T-helper 17 cell (primary cell): ENCODE measurements at places on chromosomes 16 and 17.

DNA sequence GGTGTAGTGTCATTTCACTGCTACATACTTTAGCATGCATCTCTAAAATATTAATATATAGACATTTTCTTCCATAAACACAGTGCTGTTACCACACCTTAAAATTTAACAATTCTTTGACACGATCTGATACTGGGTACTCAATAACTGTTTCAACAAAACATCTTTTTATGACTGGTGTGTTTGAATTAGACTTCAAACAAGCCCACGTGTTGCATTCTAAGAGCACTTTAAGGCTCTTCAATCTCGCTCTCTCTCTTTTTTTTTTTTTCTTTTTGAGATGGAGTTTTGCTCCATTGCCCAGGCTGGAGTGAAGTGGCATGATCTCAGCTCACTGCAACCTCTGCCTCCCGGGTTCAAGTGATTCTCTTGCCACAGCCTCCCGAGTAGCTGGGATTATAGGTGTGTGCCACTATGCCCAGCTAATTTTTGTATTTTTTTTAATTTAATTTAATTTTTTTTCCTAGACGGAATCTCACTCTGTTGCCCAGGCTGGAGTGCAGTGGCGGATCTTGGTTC lies 15.8 kb upstream of the SLC46A1 start:
- no peak for DNase-seq

GRCh38 chr17:10956821-10957220 lies 118.9 kb upstream of the PIRT start:
- DNase-seq, result no peak

DNA sequence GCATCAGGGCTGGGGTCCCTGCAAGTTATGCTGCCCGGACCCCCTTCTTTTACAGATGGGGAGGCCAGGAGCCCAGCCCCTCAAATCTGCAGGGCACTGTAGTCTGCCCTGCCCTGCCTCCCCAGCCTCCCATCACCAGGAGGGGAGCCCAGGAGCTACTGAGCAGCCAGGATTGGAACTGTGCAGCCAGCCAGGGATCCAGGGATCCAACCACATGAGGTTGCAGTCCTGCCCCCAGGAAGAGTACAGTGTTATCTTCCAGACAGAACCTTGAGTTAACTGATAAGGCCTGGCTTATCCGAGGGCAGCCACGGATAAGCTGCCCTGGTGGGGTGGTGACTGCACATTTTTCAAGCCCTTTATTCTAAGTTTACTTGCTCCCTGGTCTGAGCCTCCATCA lies 11.4 kb upstream of the NDRG4 start:
- DNase-seq, result no peak

DNA sequence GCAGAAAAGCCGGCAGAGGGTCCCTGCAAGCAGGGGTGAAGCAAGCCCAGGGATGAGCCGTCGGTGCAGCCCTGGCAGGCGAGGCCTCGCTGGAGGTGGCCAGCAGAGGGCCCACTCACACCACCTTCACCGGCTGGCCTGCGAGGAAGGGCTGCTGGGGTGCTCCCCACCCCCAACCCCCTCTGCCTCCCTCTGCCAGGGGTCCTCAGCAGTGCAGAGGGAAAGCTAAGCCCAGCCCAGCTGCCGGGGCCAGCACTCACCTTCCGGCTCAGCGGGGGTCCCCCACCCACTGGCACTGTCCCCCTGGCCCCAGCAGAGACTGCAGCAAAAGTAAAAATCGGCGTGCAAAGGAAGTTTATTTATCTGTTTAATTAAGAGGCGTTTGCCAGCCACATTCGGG lies 113.4 kb downstream of the ENGASE start:
- no peak for DNase-seq

DNA sequence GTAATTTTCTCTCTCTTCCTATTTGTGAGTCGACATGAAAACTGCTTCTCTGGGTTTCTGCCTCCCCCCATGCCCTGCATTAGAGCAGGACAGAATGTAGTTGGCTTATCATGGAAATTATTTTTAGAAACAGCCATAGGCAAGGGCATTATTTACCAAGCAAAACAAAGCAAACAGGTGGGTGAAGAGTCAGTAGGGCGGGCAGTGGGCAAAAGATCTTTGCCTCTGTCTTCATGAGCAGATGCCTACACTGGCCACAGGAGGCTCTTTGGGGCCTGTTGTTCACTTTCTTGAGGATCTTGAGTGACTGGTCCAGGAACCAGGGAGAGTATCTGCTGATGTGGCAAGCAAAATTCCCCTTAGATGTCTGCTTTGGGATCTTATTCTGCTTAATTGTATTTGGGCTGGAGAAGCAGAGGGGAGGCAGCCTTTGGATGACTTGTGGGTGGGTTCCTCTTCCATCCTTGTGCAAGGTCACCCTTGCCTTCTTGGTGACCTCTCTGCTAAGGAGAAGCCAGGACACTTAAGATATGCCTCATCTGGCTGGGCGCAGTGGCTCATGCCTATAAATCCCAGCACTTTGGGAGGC lies 42.5 kb upstream of the CLEC19A start:
- no peak for DNase-seq
